ENCODE measurements at places on chromosomes 2 and 18.

GRCh38 chr18:56789004-56789888 is 138.1 kb downstream of the WDR7 start:
- peak; percentile 21 for DNase-seq

DNA sequence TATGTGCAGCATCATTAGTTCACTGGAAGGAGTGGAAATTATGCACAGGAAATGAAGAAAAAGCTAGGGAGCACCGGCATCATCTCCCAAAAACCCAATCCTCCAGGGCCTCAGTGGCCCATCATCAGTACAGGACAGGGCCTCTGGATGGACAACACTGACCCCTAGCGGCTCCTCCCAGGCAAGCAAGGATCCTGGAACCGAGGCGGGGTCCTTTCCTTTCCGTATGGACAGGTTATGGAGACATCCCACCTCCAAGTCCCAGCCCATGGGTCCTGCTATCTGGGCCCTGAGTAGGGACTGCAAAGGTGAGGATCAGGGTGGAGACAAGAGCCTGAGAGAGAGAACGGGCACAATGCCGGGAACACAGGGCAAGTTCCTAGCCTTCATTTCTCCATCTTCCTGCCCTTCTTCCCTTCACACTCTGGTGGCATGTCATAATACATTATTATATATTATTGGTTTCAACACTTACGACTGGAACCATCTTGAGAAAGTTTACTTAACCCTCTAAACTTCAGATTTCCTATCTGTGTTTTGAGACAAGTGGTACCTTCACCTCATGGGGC is 68.2 kb downstream of the ZNF516 start:
- no peak for DNase-seq

GRCh38 chr18:3453540-3454364 is 3.8 kb downstream of the TGIF1 start:
- peak; percentile 18 for DNase-seq

- no peak for DNase-seq
These were observed 3.5 kb upstream of the NCK2 start for GRCh38 chr2:105741174-105741573.

- no peak for DNase-seq
These were observed 82.9 kb downstream of the CHRNA1 start for GRCh38 chr2:174681099-174682006.

DNA sequence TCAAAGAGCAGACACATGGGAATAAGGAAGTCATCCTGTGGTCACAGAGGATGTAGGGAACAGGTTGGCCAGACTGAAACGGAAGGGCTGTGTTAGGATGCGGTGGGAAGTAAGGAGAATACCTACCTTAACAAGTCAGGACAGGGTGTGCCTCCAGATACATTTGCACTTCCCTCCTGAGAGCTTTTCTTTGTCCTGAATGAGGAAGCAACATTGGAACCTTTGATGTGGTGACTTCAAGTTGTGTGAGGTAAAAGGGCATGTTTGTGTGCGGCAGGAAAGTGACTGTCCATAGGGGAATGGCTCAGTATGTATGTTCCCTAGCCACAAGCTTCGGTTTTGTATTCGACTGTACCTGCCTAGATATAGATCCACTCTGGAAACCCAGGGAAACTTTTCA is 24.9 kb upstream of the LRRTM1 start:
- DNase-seq = no peak

- peak; percentile 36 for DNase-seq
These were observed 14.0 kb downstream of the MBD2 start for GRCh38 chr18:54210463-54210862.

DNA sequence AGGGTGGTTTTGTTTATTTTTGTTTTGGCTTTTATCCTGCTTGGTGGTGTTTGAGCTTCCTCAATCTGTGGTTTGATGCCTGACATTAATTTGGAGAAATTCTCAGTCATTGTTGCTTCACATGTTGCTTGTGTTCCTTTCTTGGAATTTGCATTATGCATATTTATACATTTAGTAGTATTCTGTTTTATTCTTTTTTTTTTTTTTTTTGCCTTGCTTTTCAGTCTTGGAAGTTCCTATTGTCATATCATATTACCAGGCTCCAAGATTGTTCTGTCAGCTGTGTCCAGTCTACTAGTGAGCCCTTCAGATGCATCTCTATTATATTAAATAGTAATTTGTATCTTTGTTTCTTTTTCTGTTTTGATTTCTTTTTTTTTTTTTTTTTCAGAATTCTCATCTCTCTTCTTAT is 77.0 kb downstream of the EPC2 start:
- DNase-seq = no peak

DNA sequence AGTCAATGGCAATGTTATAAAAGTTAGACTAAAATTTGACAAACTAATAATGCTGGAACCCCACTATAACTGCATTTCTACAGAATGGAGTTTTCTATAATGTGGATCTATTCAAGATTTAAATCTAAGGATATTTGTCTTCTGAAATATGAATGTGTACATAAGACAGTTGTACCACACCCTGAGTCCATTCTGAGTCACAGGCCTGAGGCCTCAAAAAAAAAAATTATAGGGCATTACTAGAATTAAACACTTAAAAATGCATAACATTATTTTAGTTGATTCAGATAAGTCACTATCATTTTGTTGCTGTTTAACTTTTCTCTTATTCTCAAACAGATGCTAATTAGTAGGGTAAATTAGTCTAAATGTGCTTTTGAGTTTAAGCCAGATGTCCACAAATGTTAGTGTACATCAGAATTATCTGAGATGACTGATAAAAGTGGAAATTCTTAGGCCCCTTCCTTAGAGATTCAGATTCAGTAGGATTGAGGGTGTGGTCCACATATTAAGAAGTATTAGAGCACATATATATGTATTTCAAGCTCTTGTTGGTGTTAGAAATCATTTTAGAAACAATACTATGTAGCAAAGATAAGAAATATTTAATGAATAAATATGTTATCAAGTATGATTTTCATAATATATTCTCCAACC is 42.4 kb upstream of the COL5A2 start:
- no peak for DNase-seq

DNA sequence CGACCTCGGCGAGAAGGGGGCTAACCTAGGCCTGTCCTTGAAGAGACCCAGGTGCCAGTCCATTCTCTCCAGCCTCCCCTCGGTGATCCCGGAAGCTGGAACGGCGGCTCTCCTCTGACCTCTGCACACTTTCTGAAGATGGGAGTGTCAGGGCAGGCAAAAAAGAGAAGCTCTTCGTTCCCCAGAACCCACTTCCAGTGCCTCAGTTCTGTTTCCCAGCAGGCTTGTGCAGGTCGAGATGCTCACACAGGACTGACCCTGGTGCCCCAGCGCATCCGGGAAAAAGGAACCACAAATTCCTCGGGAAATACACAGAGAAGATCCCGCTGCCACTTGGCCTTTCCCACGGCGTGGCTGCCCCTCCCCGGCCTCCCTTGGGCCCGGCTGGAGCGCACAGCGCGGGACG is 681 bp upstream of the PTPN18 start:
- no peak for DNase-seq

GRCh38 chr2:128941751-128942150 is 623.1 kb upstream of the HS6ST1 start:
- DNase-seq = no peak

- no peak for DNase-seq
These were observed 47.2 kb upstream of the REG3G start for GRCh38 chr2:78978340-78978739.

GRCh38 chr2:162067596-162067995 is 6.4 kb downstream of the DPP4 start:
- DNase-seq = no peak
